ENCODE measurements at places on chromosomes 16 and 17.

DNA sequence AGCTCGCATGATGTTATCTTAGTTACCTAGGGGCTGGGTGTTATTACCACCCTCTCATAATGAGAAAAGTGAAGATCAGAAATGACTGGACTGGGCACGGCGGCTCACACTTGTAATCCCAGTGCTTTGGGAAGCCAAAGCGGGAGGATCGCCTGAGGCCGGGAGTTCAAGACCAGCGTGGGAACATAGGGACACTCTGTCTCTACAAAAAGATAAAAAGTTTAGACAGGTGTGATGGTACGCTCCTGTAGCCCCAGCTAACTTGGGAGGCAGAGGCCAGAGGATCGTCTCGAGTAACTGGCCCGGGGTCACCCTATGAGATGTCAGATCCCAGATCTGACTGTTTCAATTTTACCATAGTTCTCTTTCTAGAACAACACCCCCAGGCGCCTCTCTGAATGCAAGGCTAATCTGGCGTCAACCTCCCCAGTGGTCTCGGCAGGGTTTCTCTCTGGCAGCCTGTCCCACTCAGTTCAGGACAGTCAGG lies 1.9 kb upstream of the CCDC102A start:
- no peak for DNase-seq

- no peak for DNase-seq
Observed at GRCh38 chr17:56165072-56165641, 11.9 kb downstream of the ANKFN1 start.

DNA sequence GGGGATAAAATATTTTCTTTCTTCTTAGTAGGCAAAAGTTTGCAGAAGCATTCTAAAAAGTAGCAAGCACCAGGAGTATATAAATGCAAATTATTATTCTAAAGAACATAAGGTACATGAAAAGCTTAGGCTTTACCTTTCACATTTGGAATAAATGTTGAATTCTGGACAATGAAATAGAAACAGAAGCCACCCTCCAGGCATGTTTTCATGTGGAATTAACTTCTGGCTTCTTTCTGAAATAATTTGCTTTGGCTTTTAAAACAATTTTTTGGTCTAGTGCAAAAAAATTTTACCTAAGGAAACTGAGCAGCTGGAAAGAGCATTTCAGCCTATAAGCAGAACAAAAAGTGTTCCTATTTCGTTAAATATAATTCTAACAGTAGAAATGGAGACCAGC lies 109.5 kb upstream of the CORO6 start:
- DNase-seq, result no peak

GRCh38 chr16:51337662-51338061 lies 186.6 kb upstream of the SALL1 start:
- DNase-seq, result no peak

DNA sequence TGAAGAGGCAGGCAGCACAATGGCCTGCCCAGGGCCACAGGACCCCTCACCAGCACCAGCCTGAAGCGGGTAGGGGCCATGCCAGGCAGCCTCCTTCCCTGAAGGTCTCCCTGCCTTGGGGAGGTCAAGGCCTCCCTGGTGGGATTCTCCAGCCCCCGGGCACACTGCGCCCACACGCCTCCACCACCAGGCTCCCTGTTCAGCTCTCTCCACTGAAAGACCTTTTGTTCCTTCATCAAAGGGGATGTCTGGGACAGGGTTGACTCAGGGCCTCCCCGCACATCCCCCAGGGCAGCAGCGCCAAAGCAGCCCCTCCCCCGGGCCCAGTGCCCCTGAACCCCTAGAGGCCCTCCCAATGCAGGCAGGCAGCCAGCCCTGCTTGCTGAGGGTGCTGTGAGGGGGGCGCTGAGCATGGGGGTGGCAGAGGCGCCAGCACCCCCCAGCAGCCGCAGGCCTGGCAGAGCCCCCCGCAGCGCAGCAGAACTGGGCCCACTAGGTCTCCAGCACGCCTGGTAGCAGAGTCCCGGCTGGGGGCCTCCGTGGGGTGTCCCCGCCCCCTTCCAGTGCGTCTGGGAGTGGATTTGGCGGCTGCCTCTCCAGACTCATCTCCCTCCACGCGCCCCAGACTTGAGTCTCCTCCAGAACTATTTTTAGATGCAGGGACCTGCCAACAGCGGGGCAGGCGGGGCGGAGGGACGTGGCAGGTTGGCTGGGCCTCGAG lies 13.1 kb downstream of the BCAR1 start:
- DNase-seq, result no peak

GRCh38 chr16:57797526-57798266 lies 4.6 kb downstream of the KIFC3 start:
- DNase-seq, result no peak

DNA sequence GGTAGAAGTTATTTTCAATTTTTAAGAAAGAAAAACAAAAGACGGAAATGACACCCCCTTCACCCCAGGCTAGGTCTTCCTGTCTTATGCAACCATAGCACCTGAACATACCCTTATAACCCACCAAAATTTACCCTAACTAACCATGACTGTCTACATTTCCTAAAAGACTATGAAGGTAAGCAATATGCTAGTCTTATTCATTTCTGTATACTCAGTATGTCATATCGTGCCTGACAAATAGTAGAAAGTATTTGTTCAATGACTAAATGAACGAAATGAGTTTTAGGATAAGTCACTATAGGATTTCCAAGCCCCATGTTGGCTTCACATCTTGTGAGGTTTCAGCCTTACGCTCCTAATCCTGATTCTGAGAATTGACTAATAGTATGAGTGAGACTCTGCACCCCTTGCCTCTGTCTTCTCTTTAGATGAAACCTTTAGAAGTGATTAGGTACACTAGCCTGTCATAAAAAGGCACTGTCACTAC lies 6.5 kb downstream of the ADAT1 start:
- DNase-seq, result no peak

DNA sequence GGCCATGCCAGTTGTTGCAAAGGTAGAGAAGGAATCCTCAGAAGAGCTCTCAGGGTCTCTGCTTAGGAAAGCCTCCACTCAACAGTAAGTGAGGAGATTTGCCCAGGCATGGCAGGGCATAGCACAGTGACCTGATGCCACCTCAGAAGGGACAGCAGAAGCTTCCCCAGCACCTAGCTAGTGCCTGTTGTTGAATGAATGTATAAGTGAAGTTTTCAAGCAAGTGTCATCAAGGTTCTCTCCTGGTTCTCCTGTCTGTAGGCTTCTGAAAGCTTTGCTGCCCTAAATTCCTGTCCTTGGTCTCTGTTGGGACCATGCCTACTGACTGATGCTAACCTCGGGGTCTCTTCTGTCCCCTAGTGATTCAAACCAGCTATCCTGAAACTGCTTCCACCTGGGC lies 114.9 kb upstream of the TBX2 start:
- no peak for DNase-seq

DNA sequence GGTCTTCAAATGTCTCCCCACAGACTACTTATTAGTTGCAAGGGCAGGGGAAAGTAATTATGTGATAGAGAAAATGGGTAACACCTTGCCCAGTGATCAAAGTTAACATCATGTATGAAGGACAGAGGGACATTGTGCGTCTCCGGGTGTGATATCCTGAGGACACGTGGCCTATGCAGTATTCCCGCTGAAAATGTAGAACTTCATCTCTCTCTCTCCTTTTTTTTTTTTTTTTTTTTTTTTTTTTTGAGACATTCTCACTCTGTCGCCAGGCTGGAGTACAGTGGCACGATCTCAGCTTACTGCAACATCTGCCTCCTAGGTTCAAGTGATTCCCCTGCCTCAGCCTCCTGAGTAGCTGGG lies 7.9 kb upstream of the CUEDC1 start:
- no peak for DNase-seq

DNA sequence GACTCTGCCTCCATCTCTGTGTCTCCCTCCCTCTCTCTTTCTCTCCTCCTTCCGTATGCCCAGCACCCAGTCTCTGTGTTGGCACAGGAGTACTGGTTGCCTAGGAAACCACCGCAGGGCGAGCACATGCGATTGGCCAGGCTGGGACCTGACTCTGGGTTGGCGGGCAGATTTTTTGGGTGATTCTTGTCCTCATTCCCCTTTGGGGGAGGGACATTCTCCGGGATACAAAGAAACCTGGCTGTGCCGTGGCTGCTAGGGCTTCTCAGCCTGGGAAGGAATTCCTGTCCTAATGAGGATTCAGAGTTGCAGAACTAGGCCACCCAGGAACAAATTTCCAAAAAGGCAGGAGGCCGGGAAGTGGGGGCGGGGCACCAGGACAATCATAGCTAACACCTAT lies 168.9 kb downstream of the SHISA9 start:
- no peak for DNase-seq

DNA sequence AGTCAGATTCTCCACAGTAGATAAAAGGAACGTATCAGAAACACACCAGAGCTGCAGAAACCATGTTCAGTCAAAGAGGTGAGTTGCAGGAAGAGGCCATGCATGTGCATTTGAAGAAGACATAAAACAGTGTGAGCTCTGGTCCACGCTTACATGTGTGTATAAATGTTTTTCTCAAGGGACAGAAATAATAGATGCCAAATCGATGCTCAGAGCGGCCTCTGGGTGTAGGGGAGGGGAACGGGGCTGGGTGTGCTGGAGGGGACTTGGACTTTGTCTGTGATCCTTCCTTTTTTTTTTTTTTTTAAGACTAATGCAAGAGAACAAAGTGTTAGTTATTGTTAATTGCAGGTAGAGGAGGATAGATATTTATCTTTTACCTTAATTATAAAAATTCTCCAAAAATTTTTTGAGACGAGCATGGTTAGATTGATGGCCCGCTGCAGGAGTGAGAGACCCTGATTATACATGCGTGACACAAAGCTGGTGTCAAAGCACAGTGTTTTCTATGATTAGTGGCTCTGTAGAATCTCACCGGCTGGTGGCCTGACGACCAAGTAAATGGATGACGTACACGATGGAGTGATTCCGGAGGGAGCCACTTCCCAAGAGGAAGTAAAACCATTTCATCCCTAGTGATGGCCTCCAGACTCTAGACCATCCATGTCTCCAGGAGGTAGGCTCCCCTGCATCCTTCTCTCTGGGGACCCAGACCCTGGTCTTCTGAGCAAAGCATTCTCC lies 240.2 kb downstream of the ENGASE start:
- DNase-seq, result no peak

DNA sequence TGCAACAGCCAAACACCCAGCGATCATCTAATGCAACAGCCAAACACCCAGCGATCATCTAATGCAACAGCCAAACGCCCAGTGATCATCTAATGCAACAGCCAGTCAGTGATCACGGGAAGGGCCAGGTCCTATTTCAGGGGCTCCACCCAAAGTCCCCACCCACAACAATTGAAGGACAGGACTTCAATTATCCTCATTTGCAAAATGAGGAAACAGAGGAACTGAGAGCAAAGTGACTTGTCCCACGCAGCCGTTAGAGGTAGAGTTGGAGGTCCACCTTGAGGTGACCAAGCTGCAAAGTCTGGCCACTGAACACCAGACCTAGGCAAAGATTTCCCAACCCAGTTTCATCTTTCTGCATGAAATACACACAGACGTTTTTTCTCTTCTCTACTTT lies 3.7 kb downstream of the ZG16B start:
- no peak for DNase-seq

- DNase-seq, result no peak
Observed at GRCh38 chr17:31493656-31494155, 102.2 kb downstream of the RAB11FIP4 start.

DNA sequence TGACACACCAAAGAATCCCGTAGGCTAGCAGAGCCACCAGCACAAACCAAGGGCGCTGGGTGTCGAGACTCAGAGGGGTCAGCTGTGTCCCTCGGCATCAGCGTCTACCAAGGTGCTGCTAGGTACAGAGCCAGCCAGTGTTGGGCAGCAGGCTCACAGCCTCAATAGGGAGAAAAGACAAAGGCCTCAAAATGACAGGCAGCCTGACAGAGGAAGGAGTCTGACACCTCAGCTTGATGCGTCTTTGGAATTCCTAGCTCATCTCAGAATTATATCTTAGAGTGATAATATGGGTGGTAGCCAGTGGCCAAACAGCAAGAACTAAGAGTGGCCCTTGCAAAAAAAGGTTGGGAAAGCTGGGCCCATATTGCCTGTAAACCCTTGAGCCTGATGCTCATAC lies 45.9 kb downstream of the HS3ST3B1 start:
- no peak for DNase-seq

GRCh38 chr16:13780406-13781168 lies 139.4 kb upstream of the ERCC4 start:
- DNase-seq, result no peak

DNA sequence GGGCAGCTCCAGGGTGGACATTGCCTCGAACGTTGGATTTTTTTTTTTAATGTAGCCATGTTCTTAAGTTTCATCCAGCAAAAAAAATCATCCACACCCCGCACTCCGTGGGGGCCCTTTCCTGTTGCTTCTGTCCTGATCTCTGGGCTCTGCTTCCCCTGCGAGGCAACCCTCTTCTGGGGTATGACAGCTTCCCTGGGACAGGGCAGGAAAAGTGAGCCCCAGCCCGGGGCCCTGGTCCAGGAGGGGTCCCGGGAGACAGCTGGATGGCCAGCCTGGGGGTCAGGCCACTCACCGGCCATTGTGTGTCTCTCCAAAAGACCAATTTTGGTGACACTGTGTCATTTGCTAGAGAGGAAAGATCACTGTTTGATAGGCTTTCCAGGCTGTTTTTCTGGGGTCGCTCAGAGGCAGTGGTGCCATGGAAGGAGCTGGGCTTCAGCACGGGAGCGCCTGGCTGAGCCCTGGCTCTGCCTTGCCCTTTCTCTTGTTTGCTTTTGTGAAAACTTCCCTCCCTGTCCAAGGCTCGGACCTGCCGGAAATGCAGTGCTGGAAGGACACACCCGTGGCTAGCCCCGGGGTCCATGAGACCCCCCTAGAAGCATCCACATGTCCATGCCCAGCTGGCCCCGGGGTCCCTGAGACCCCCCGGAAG lies 41.0 kb upstream of the CHMP6 start:
- DNase-seq, result no peak

- DNase-seq, result no peak
Observed at GRCh38 chr16:73997971-73998370, 298.6 kb upstream of the PSMD7 start.

DNA sequence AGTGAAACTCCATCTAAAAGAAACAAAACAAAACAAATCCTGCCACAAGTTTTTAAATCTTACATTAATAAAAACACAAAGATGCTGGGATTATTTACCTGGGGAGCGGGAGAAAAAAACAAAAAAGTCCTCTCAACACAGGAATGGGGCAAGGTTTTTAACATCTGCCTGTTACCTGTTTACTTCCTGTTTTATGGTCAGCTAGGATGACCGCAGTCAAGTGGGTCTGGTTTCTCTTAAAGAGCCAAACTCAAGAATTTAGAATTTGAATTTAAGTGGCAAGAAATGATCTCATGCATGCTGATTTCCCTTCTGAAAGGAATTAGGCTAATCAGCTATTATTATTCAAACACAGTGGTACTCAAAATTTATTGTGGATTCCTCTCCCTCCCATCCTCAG lies 39.7 kb upstream of the TBC1D3K start:
- no peak for DNase-seq

DNA sequence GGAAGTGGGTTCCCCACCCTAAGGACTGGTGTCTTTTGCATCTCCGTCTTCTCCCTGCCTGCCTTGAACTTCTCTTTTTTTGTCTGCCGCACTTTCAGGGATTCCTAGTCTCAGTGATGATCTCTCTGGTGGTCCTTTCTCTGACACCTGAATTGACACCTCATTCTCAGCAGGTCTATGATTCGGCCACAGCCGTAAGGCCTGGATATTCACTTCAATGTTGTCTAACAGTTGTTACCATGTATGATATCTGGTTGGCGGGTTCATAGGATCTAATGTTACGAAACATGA lies 25.1 kb upstream of the SLC47A1 start:
- DNase-seq, result no peak
